Stimulated activated naive CD4-positive, alpha-beta T cell treated with Interleukin-2 at 50 U/mL for 16 hours (primary cell): ENCODE measurements at places on chromosomes 5 and 9.

- peak; percentile 46 for DNase-seq
These were observed 42.4 kb downstream of the FYB1 start for GRCh38 chr5:39176759-39177630.

- DNase-seq: no peak
These were observed 49.5 kb downstream of the TRIM32 start for GRCh38 chr9:116736399-116737151.

DNA sequence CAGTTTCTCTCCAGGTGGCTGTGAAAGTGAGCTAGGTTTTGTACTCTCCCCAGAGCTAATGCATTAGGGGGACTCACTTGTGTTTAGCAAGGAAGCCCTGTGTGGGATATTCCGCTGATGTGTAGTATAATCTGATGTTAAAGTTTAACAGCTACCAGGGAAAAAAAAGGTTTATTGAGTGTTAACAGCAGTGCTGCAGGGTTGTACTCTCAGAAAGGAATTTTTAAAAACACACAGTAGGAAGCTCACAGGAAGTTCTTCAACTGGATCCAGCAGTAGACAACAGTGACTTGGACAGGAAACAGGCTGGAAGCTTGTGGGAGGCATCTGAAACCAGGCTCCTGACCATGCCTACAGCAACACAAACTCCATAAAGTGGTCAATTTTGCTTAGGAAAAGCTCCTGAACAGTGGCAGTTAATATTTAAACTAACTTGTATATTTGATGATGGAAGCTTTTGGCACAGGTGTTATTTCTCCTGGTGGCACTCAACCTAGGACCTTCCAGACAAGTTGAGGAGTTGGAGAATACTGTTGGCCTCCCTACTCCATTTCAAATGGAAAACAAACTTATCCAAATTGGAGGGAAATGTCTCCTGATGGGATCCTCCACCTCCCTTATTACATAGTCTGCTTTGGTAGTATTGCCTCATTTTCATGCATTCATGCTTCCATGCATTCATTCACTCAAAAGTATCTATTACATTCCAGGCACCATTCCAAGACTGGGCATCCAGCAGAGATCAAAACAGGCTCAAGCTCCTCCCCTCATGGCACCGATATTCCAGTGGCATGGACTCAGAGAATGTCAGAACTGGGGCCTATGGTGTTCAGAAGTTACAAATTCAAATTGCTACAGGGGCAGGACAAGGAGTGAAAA lies 54.7 kb downstream of the FOXD1 start:
- DNase-seq: no peak

GRCh38 chr5:65919773-65920172 lies 6.6 kb upstream of the ERBIN start:
- no peak for DNase-seq

- no peak for DNase-seq
These were observed 26.5 kb downstream of the OGN start for GRCh38 chr9:92377876-92378275.

DNA sequence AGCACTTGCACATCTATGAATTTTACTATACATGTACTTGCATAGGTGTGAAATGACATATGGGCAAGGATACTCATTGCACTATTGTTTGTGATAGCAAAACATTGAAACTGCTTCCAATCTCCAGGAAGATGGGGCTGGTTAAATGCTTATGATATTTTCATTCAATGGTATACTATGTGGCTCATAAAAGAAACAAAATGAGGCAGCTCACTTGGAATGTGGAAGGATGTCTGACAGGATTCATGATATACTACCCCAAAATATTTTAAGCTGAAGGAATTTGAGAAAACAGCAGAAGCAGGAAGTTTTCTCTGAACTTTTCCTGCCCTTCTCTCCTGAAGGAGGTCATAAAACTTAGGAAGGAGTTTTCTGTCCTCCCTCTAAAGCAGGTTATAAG lies 99.6 kb upstream of the CAST start:
- DNase-seq: no peak

GRCh38 chr5:68074048-68074632 lies 141.4 kb upstream of the PIK3R1 start:
- no peak for DNase-seq

DNA sequence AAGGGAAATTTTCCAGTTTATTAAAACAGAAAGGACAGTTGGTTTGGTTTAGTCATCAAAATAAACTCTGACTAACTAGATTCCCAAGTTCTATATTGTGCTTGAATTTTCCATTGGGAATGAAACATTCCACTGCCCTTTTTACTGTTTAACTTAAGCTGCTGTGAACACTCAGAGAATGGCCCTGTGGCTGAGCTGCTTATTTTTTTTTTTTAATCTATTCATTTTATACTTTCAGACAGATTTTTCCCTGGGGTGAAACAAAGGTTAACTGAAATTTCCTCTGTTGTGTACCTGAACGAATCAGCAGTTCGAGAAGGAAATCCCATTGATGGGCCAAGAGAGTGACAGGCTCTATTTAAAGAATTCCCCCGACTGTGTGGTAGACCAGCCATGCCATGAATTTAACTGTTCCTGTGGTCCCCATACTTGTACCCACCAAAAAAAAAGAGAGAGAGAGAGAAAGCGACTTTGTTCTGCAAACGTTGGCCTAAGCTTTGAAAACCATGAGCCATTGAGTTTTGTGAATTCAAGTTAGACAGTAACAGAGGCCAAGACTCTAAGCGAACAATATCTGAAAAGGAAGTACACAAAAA lies 138.7 kb upstream of the GRHPR start:
- DNase-seq: no peak

DNA sequence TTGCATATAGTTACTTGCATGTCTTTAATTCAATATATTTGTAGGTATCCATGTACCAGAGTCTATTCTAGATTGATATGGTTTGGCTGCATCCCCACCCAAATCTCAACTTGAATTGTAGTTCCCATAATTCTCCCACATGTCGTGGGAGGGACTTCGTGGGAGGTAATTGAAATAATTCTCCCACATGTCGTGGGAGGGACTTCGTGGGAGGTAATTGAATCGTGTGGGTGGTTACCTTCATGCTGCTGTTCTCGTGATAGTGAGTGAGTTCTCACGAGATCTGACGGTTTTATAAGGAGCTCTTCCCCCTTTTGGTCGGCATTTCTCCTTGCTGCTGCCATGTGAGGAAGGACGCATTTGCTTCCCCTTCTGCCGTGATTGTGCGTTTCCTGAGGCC lies 16.5 kb downstream of the FBXL7 start:
- DNase-seq: no peak

DNA sequence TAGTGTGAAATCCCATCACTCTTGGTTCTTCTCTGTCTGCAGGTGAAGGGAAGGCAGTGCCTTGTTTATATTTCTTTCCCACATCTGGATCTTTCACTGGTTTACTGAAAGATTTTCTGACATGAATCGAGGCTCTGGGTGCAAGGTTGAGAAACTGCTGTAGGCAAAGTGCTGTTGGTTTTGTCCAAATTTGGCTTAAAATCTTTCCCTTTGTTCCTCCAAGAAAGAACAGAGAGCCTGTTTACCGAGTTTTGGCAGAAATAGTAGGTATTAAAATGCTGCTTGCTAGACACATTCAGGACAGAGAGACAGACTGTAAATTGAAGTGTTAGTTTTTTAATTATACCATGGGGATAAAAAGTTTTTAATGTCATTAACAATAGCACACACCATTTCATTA lies 21.5 kb downstream of the SKP2 start:
- DNase-seq: no peak

DNA sequence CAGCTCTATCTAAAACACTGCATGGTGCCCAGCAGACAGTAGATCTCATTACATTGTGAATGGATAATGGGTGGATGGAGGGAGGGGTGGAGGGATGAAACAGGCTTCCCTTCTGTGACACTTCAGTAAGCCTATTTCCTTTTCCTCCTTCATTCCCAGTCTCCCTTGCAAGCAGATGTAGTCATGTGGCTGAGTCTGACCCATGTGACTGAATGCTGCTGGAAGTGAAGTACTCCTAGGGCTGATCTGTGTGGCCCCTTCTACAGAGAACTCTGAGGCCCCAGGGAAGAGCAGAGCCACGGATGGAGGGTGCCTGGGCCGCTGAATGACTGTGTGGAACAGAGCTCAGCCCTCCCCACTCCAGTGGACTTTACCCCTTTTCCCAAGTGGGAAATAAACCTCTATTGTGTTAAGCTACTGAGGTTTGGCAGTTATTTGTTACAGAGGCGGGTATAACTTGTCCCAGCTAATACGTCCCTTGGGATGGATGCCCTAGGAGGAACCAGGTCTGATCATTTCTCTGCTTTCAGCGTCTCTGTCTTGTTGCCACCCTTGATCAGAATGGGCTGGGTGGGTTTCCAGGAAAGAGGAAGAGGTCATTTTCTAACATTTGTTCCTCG lies 176.1 kb upstream of the MVB12B start:
- DNase-seq: no peak

DNA sequence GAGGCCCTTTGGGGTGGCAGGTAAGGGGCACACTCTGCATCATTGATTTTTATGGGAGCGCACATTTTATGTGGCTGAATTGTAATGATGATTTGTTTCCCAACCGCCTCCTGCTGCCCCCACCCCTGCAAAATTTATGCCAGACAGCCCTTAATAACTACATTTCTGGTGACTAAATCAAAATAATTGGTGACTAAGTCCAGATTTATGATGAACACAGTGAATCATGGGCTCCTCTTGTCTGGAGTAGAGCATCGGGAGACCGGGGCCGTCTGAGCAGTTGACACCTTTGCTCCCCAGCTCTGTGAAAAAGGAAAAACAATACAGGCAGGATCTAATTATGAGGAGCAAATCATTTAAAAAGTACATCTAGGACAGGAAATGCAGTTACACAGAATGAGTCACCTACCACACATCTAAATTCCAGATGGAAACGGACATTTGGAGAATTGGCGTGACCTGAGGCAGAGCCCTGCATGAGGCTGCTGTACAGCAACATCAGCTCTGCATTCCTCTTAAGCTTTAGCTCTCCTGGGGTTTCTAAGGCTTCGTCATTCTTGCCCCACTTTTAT lies 58.9 kb downstream of the DOCK2 start:
- no peak for DNase-seq
